ENCODE measurements at places on chromosomes 11 and 22. TPM values are rescaled to one million over a fixed set of nuclear protein-coding genes. Genes with fewer than 3 reads are reported as not detected.

The PDHX gene
- polyA plus RNA-seq: 37.3 TPM

- no peak for DNase-seq
Measured at GRCh38 chr22:27761000-27761399, 40.6 kb downstream of the MN1 start.

DNA sequence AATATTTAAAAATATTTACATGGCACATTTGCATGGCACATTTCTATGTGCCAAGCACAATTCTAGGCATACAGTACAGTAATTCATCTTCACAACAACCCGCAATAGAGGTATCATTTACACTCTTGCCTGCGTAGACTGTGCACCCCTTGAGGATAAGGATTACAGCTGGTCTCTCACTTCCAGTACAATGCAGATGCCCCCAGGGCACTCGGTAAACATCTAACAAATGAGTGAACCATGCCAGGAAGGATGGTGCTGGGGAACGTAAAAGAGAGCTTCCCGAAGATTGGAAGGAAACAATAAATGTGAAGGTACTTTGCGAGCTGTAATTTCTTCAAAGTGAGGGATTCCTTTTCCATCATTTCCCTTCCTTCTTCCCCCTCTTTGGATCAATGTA lies 1.3 kb downstream of the PRPF19 start:
- DNase-seq: no peak

The TYR gene
- polyA plus RNA-seq: 0.09 TPM

GRCh38 chr11:133549826-133550225 lies 17.5 kb upstream of the OPCML start:
- no peak for DNase-seq

DNA sequence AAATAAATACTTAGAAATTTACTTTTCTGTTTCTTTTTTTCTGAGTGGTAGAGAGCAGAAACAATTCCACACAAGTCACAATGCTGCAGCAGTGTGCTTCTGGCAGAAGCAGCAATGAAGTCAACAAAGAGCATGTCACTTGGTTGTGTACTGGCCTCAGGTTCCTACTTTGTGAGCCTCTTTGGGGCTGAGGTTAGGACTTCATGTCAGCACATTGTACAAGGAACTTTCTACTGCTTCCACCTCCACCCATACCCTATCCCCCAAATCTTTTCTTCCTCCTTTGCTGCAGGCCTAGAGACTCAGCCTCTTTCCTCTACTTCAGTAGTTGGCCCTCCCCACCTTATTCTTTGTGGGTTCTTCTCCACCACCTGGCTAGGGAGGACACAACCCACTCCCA lies 252.7 kb upstream of the PITPNB start:
- no peak for DNase-seq

The HTR3A gene
- 0.30 TPM for polyA plus RNA-seq

- DNase-seq: no peak
Measured at GRCh38 chr11:24747275-24748251, 250.7 kb downstream of the LUZP2 start.

The FBLN1 gene
- 95.5 TPM for polyA plus RNA-seq

The TSPAN32 gene
- polyA plus RNA-seq: 2.6 TPM

The SORL1 gene
- polyA plus RNA-seq: 34.1 TPM
